ENCODE measurements at places on chromosomes 12 and 14.

- no peak for DNase-seq
Observed at GRCh38 chr14:51981218-51981854, 8.0 kb upstream of the RTRAF start.

DNA sequence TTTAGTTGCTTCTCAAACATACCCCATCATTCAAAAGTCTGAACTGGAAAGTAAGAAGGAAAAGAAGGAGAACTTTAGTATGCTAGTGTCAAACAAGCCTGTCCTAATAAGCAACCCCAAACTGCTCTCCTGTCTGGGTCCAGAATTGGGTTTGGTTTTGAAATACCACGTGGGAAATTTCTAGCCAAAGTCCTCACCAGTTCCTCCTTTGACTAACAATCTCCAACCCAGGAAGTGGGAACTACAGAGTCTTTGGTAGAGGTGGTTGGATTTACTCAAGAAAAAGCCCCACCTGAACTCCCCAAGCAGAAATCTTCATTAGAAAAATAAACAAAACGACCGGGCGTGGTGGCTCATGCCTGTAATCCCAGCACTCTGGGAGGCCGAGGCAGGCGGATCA is 17.4 kb upstream of the EIF4B start:
- DNase-seq = no peak

DNA sequence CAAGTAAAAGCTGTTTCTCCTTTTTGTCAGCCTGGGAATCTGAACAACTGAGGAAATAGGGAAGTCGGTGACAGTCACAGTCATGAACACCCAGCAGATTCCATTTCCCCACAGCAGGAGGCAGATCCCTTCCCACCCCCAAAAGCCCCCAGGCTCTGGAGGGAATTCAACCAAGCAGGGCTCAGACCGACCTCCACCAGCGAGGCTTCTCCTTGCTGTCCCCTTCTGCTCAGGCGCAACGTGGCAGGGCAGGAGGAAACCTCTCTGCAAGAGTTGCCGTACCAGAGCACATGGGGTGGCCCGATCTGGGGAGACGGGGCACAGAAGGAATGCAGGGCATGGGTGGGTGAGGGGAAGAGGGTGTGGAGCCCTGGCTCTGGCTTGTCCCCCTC is 319 bp downstream of the GALNT6 start:
- no peak for DNase-seq

- DNase-seq = no peak
Observed at GRCh38 chr14:99774556-99775307, 18.5 kb upstream of the EML1 start.

DNA sequence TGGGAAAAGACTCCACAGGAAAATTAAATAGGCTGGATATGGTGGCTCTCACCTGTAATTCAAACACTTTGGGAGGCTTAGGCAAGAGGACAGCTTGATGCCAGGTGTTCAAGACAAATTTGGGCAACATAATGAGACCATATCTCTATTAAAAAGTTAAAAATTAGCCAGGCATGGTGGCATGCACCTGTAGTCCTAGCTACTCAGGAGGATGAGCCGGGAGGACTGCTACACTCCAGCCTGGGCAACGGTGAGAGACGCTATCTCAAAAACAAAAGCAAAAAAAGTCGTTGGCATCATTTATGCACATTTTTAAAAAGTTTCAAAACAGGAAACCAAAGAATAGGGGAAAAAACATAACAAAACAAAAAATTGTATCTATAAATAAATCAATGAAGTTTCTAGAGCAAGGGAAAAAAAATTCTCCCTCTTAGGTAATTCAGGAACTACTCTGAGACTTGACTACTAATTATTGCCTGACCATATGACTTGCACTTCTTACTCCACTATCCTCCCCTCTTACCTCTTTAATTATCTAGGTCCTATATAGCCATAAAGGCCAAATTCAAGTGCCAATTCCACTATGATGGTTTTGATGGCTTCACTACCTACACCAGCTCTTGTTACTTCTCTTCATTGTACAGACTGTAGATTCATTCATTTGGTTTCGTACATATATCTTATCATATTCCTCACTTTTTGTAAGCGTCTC is 1.6 kb downstream of the METTL3 start:
- no peak for DNase-seq

DNA sequence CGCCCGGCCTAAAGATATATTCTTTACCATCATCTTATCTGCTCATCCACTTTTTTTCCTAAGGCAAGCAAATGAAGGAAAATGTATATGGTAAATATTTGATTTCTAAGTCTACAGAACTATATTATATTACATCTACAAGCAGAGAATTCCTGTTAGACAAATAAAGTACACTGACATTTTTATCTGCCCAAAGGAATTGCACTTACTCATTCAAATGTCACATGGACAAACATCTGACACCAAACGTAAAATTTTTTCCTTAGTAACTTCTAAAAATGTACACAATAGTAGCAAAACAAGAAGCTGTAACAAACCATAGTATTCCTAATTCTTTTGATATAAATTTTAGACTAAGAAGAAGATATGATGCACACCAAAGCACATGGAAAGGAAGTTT is 51.0 kb downstream of the SPPL3 start:
- no peak for DNase-seq

DNA sequence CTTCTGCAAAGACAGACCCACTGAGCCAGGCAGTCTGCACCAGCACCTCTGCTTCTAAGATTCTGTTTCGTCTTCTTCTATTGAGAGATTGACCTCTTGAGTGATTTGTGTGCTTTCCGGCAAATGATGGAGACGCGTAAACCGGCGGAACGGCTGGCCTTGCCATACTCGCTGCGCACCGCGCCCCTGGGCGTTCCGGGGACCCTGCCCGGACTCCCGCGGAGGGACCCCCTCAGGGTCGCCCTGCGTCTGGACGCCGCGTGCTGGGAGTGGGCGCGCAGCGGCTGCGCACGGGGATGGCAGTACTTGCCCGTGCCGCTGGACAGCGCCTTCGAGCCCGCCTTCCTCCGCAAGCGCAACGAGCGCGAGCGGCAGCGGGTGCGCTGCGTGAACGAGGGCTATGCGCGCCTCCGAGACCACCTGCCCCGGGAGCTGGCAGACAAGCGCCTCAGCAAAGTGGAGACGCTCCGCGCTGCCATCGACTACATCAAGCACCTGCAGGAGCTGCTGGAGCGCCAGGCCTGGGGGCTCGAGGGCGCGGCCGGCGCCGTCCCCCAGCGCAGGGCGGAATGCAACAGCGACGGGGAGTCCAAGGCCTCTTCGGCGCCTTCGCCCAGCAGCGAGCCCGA is 703 bp downstream of the ASCL4 start:
- no peak for DNase-seq

DNA sequence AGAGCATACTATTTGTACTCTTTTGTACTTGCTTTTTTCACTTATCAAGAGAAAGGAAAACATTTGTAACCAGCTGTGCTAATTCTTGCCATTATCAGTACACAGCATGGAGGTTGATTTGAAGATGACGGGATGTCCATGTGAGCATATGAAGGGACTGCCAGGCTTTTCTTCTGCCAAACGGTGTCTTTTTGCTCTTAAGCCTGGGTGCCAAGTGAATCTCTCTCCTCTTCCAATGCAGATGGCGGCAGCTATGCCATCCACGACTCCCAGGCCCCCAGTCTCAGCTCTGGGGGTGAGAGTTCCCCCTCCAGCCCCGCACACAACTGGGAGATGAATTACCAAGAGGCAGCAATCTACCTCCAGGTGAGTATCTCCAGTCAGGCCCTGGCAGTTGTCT is 38.9 kb downstream of the TPCN1 start:
- DNase-seq = no peak

- no peak for DNase-seq
Observed at GRCh38 chr12:79444089-79444488, 246.7 kb downstream of the PAWR start.

GRCh38 chr12:129788506-129789084 is 115.2 kb downstream of the TMEM132D start:
- DNase-seq = no peak

GRCh38 chr14:23568600-23569331 is 1.2 kb upstream of the AP1G2 start:
- no peak for DNase-seq

DNA sequence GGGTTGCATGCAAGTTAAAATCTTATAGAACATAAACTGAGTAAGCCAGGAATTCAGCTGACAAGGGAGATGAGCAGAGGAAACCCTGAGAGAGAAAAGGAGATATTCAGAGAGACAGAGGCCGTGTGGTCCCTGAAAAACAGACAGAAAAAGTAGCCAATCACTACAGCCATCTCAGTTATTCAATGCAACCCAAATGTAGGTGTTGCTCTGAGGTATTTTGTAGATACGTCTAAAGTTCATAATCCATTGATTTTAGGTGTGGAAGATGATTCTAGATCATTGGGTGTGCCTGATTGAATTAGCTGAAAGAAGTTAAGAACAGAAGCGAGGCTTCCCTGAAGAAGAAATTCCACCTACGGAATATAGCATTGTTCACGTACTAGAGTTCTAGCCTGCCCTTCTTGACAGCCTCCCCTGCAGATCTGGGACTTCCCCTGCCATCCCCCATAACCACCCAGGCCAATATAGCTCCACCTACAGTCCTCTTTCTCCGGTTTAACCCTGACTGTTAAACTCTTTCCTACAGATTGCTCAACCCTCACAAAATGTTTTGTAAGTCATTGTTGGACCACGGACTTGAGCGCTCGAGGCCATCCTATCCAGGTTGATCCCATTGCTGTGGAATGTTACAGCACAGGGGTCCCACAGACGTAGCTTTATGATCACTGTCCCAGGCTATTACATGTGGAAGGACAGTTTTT is 21.7 kb downstream of the AICDA start:
- DNase-seq = no peak

- DNase-seq = no peak
Observed at GRCh38 chr12:79673354-79673753, 17.4 kb downstream of the PAWR start.

GRCh38 chr14:81018251-81018650 is 62.8 kb downstream of the TSHR start:
- no peak for DNase-seq

- no peak for DNase-seq
Observed at GRCh38 chr12:108650083-108650482, 16.4 kb upstream of the SELPLG start.

GRCh38 chr12:106301611-106302321 is 767 bp upstream of the TCP11L2 start:
- peak; percentile 85 for DNase-seq

DNA sequence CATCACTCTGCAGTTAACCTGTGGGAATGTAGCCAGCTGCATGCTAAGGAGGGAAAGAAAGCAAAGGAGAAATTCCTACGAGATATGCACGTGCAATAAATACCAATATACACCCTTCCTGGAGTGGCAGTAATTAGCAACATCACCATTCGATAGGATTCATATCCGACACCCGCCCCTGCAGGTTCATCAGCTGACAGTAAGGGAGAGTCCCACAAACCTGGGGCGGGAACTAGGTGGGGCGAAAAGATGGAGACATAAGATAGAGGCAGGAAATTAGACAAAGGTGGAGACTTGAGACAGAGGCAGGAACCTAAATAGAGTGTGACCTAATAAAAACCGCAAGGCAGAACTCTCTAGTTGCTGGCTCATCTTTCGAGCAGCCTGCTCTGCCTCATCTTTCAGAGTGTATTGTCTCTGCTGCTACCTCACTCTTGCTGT is 51.6 kb downstream of the PLEKHG3 start:
- DNase-seq = no peak

GRCh38 chr12:51374361-51374760 is 16.8 kb downstream of the GALNT6 start:
- no peak for DNase-seq

DNA sequence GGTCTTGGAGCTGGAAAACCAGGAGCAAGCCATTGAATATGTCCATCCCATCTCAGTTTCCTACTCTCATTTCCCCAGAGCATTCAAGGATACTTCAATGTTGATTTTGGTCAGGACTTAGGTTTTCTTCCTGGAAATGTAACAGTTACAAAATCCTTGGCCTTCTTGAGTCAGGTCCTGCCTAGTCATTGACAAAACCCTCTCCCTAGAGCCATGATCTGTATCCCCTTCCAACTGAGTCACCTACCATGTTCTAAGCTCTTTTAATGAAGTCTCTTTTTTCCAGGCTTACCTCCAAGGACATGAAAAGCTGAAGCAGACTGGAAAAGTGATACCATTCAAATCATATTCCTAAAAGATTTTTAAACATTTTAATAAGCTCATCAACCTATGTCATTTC is 549.2 kb downstream of the GALC start:
- DNase-seq = no peak

DNA sequence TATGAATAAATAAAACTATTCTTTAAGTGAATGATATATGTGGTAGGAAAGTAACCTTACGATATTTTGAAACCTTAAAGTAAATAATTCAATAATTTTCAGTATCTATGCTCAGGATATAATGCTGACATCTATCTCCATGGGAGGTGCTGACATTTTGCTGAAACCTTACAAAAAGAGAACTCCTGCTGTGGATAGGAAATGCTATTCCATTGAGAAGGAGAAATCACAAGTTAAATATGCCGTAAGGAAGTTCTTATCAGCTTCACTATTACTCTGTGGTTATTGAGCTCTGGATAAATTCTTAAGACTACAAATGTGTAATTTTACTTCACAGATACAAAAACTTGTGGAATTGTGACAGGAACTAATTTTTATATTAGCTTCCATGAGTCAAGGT is 722.1 kb downstream of the TMTC2 start:
- DNase-seq = no peak

GRCh38 chr14:101473045-101473729 is 88.1 kb upstream of the DIO3 start:
- no peak for DNase-seq

- DNase-seq = no peak
Observed at GRCh38 chr14:74207943-74208342, 31.3 kb upstream of the VSX2 start.

DNA sequence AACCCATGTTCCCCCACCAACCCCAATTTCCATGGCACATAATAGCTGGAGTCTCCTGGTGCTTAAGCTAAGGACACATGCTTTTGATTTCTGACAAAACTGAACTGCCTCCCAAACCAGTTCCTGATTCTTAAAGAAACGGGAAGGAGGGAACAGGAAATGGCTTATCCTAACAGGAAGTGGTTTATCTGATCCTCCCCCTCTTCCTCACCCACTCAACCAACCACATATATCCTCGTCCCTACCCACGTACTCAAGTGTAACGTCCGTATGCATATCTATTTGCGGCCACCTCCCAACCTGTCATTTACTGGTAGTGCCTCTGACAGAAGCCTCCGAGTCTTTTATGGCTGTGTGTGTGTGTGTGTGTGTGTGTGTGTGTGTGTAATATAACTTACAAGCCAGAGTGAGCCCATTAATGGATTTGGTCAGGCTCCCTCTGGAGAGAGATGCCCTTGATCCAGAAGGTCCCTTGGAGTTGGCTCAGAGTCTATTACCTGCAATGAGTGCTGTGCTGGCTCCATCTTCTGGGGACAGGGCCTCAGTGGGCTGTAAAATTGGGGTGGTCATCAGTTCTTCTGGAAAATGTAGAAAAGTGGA is 7.7 kb downstream of the DAZAP2 start:
- DNase-seq = peak; percentile 9

GRCh38 chr12:118052324-118053070 is 8.5 kb downstream of the WSB2 start:
- DNase-seq = no peak

DNA sequence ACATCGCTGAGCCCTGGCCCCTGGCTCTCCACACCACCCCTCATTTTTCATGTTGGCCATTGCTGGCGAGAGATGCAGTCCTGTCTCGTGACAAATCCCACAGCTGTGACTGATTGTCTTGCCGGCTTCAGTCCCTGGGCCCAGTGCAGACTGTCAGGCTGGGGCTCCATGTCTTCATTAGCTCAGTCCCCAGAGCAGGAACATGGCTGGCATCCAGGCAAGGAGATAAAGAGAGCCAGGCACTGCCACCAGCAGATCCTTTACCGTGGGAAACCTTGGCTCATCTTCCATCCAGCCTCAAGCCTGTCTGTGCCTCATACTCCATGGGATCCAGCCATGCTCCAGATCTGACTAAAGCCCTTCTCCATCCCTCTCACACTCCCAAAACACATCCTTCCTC is 284.7 kb upstream of the FKBP4 start:
- DNase-seq = no peak

Measured in stimulated activated naive CD4-positive, alpha-beta T cell (primary cell).